NCI-H1436 (cell line): ENCODE measurements at places on chromosomes 16 and 17.

DNA sequence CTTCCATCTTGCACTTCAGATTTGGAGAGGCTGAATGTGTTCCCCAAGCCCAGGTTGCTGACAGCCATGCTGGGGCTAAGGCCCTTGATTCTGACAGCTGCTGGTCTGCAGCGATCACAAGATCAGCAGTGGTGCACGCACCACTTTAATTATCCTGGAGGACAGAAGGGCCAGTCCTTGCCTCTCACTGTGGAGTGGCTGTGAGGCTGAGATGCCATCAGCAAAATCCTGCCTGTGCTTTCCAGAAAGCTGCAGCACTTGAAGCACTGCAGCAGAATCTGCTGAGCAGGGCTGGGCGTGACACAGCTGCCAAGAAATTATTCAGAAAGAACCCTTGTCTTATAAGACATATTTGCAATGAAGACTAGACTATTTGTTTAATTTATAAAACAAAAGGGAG lies 37.1 kb downstream of the NUP93 start:
- no peak for DNase-seq

- DNase-seq = no peak
Observed at GRCh38 chr17:251531-251930, 70.1 kb upstream of the DOC2B start.

- no peak for DNase-seq
Observed at GRCh38 chr17:48746916-48747444, 18.4 kb upstream of the HOXB13 start.

GRCh38 chr16:66167564-66168291 lies 198.8 kb upstream of the CDH5 start:
- DNase-seq = no peak

DNA sequence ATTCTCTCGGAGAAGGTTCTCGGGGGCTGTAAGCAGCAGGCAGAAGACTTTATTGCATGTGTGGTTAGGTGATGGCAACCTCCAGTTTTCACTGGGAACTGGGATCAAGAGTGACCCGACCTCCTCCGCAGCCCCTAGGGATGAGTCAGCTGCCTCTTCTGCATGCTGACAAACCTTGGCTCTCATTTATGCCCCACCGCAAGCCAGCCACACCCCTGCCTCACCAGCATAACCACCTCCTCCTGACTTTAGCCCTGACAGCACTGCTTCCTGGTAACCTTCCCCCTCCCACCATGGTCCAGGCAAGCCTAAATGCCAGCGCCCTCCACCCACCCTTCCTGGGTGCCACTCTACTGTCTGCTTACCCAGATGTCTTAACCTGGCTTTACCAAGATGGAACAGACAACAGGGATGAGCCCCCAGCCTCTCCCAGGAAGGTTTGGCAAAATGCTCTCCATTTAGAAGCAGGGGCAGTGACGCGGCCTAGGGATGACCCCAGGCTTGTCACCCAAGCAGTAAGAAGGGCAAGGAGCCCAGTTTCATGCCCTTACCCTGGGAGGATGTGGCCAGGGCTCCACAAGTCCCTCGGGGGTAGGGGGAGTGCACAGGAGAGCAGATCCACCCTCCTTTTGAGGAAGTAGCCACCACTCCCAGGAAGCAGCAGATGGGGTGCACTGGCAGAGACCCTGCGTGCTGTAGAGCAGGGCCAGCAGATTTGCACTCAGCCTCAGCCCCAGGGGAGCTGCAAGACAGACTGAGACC lies 73.5 kb downstream of the GOSR1 start:
- DNase-seq = no peak

DNA sequence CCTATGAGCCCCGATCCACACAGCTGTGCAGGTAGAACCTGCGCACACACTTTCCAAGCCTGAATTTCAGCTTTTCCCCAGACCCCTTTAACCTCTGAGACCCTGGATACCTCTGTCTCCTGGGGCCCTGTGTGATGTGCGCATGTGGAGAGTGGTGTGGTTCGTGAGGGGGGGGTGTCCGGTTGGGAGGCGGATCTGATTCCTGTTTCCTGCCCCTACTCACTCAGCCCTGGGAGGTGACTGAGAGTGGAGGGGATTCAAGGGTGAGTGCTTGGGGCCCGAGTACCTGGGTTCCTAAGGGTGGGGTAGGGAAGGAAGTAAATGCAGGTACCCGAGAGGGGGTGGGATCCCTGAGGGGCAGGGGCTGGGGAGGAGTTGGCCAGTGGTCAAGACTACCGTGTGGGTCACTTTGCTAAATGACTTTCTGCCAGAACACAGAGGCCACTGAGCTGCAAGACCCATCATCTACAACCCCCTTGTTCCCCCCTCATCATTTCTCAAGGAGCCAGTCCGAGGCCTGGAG lies 621 bp downstream of the ARHGEF15 start:
- DNase-seq = no peak
